NCI-H510A (cell line): ENCODE measurements at places on chromosomes 5 and 9.

DNA sequence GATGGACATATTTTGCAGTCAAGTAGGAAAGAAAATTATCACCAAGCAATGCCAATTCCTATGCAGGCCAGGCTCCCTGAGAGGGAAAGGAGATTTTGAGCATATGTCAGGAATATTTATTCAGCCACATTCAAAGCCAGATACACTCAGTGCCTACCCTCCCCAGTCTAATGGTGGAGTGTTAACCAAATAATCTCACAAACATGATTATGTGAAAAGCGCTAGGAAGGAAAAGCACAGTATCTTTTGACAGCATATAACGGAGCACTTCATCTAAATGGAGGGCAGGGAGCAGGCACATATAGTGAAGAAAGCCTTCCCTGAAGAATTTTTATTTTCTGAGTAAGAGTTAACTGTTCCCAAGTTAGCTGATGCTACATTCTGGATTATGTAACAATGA is 80.3 kb upstream of the SLC30A5 start:
- no peak for DNase-seq

GRCh38 chr5:158911693-158912363 is 187.9 kb downstream of the EBF1 start:
- DNase-seq, result no peak

GRCh38 chr9:87427851-87428506 is 69.7 kb upstream of the DAPK1 start:
- DNase-seq, result no peak

DNA sequence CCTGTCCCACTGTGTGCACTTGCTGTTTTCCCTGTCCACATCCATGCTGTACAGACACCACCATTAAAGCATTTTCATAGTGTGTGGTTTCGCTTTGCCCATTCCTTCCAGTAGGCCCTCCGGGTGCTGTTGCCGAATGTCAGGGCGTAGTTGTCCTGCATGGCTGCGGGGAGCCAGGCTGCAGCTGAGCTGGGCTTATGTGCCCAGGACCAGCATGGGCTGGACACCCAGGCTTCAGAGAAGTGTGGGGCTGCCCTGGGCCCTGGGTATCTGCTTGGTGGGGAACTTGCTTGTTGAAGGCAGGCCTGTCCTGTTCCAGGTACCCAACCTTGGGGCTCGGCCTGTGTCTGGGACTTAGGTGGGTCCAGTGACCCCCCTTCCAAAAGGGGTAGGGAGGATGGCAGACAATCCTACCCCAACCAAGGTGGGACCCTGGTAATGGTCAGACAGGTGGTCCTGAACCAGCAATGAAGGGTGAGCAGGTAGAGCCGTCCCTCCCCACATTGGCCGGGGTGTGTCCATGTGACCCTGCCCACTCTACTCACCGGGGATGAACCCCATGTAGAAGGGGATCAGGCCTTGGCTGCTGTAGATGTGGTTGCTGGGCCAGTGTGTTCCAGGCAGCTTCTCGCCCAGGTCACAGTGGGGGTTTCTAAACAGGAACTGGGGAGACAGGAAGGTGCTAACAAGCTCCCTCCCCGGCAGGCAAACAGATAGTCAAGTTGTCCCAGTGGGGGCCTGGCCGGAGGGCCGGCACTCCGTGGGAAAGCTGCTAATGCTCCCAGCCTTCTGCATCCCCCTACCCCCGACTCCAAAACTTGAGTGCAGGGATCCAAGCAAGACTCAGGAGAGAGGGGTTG is 2.8 kb downstream of the TUBB4B start:
- no peak for DNase-seq

GRCh38 chr5:29995154-29995553 is 1198.3 kb upstream of the CDH6 start:
- DNase-seq, result no peak

GRCh38 chr9:129823542-129823934 is 398 bp downstream of the TOR1A start:
- no peak for DNase-seq

DNA sequence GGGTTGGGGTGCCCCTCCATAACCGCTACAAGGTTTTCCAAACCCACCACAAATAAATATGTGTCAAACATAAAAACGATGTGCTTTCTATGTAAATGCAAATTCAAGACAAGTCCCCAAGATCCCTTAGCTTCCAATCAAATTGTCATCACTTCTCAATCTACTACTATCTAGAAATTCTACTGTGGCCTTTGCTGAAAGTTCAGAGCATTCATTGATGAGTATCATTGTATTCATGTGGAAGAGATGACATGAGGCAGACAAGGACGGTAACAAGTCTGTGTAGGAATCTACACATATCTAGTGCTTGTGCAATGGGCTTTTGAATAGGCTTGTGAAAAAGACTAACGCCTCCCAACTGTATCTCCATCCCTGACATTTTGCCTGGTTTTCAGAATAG is 524.6 kb downstream of the PDE4D start:
- no peak for DNase-seq

GRCh38 chr9:136249877-136250559 is 4.4 kb upstream of the QSOX2 start:
- DNase-seq, result peak; percentile 83

GRCh38 chr5:116387738-116388137 is 186.9 kb downstream of the SEMA6A start:
- no peak for DNase-seq

DNA sequence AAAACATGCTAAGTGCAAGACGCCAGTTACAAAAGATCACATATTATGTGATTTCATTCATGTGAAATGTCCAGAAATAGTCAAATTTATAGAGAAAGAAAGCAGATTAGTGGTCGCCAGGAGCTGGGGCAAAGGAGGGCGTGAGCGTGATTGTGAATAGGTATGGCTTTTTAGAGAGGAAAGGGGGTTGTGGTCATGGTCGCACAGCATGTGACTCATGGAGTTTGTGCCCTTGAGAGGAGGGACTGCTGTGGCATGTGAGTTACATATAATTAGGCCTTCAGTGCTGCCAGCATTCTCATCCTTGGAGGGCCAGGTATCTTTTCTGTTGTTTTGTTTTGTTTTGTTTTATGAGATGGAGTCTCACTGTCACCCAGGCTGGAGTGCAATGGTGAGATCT is 21.2 kb upstream of the MARCHF6 start:
- no peak for DNase-seq

DNA sequence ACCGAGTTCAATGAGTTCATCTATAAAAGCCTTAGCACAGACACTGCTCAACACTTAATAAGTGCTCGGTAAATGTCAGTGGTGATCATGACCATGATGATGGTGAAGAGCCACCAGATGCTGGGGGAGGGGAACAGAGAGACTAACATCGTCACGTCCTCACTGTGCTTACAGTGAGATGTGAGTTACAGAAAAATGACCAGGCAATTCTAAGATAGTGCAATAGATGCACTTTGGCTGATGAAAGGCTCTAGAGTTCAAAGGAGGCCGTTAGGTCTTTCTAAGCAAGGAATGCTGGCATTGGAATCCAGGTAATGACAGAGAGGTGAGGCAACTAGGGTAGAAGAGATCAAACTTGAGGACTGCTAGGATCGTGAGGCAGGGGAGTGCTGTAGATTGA is 36.7 kb downstream of the ARL15 start:
- no peak for DNase-seq

- no peak for DNase-seq
These were observed 92.4 kb upstream of the PRRC1 start for GRCh38 chr5:127425037-127425436.

DNA sequence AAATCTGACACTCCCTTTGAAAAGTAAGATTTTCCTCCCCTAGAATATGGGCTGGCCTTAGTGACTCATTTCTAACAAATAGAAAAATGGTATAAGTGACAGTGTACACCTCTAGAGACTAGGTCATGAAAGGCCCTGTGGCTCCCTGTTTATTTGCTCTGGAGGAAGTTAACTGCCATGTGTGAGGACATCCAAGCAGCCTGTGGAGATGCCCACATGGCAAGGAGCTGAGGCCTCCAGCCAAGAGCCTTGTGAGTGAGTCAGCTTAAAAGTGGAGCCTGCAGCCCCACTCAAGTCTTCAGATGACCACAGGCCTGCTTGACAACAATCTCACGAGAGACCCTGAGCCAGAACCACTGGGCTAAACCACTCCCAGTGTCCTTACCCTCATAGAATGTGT is 128.1 kb upstream of the LHFPL2 start:
- DNase-seq, result no peak

GRCh38 chr5:158796812-158797497 is 302.8 kb downstream of the EBF1 start:
- no peak for DNase-seq

DNA sequence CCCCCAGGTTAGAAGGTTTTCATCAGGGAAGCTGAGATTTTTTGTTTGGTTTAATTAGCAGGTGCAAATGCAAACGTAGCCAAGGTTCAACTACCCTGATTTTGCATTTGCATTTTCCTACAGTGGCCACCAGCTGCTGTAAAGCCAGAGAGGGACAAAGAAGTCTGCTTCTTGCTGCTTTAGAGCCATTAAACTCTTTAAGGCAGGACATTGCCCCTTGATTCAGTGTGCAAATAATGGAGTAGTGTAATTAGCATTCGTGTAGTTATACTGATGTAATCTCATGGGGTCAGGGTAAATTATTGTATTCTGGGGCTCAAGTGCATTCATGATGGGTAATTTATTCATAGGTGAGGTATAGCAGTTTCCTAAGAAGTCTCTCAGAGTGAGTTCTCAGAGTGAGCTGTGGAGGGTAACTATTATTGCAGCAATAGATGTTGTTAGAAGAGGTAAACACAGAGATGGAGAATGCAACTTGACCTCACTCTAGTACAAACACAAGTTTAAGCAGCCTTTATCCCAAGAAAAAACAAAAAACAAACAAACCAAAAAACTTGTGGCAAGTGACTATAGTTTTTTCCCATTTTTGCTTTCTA is 526.5 kb downstream of the KIF4B start:
- DNase-seq, result no peak

GRCh38 chr5:32096891-32097595 is 77.1 kb downstream of the GOLPH3 start:
- no peak for DNase-seq

DNA sequence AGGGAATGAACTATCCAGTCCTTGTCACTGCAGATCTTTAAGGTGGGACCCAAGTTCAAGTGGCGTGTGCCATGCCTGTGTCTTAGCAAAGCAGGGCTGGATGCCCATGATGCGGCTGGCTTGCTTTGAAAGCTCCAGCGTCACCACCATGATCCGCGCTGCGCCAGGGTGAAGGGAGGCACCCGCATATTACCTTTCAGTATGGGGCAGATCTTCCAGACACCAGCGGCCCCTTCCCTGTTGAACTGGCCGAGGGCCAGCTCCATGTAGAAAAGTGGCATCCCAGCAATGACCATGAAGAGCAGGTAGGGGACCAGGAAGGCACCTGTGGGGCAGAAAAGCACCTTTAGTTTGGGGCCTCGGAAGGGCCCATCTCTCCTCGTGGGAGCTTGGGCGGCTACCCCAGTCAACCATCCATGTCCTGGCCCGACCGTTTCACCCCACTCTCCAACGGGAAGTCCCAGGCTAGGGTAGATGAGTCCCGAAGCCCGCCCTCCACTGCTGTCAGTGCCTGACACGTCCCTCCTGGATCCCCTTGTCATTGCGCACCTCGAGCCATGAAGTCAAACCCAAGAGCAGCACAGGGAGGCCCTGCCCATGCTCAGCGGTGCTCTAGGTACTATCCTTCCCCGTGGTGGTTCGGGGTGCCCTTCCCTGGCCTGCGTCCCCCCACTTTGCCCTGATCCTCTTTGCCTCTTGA is 3.9 kb downstream of the SLC6A3 start:
- no peak for DNase-seq

DNA sequence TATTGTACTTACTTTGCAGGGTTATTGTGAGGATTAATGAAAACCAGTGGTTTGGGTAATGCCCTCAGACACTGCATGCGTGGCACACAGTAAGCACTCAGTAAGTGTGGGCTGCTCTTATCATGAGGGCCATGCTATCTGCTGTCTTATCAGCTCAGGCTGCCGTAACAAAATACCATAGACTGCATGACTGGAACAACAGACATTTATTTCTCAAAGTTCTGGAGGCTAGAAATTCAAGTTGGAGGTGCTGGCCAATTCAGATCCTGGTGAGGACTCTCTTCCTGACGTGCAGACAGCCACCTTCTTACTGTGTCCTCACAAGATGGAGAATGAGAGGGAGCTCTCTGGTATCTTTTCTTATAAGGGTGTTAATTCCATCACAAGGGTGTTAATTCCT is 23.9 kb upstream of the SH3PXD2B start:
- no peak for DNase-seq

- no peak for DNase-seq
These were observed 30.5 kb downstream of the LARS1 start for GRCh38 chr5:146151970-146152369.

DNA sequence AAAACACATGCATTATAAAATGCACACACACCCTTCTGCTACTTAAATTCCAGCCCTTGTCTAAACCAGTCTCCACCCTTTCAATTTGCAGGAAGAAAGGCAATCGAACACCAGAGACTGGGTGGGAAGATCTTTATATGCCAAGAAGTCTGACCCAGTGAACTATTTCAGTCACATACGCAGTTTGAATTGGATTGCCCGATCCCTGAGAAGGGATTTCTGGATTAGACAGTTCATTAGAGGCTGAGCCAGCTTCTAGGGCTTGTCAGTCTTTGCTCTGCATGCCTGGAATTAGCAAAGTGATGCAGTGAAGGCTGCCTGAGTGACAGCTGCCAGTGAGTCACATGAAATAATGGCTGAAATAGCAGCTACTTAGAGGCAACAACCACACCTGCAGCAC is 159.9 kb downstream of the PPP2R2B start:
- no peak for DNase-seq

DNA sequence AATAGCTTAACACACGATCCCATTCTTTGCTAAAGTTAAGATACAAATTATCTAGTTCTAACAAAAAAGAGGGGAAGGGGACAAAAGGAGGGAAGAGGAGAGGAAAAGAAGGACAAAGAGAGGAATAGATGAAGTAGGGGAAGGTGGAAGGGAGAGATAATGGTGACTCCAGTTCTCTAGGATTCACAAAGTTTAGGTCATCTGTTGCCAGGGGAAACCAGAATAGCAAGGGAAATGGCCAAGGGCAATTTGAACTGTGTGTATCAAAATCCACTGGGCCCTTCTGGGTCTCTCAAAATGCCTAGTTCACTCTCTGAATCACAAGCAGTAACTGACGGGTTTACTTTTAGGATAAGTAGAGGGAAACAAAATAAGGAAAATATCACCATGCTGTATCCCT is 7.6 kb downstream of the SLC24A2 start:
- no peak for DNase-seq

DNA sequence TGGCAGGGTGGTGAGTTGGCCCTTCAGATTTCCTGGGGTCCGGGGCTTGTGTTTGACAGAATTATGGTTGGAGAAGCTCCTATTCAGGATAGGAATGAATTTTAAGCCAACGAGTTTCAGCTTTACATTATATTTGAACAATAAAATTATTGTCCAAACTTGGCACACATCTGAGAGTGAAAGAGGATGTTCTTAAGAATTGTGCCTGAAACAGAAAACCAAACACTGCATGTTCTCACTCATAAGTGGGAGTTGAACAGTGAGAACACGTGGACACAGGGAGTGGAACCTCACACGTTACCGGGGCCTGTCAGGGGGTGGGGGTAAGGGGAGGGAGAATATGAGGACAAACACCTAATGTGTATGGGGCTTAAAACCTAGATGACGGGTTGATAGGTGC is 111.8 kb upstream of the ACTBL2 start:
- no peak for DNase-seq

- no peak for DNase-seq
These were observed 19.0 kb downstream of the DAB2IP start for GRCh38 chr9:121670431-121670830.
